ENCODE measurements at places on chromosomes 4 and X.

DNA sequence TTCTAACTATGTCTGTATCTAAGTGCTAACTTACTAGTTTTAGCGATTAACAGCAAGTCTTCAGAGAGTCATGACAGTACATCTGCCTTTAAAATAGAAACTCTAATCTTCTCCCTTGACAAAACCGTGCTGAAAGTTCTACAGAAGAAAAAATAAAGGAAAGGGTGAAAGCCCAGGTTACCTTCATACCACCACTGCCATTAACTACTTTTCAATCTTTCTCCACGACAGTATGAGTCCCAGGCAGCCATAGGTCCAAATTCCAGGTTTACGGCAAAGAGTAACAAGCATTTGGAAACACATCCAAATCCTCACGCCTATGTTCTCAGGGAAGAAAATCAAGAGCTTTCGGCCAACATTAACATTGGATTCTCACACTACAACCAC lies 12.4 kb upstream of the ZCCHC13 start:
- no peak for DNase-seq

DNA sequence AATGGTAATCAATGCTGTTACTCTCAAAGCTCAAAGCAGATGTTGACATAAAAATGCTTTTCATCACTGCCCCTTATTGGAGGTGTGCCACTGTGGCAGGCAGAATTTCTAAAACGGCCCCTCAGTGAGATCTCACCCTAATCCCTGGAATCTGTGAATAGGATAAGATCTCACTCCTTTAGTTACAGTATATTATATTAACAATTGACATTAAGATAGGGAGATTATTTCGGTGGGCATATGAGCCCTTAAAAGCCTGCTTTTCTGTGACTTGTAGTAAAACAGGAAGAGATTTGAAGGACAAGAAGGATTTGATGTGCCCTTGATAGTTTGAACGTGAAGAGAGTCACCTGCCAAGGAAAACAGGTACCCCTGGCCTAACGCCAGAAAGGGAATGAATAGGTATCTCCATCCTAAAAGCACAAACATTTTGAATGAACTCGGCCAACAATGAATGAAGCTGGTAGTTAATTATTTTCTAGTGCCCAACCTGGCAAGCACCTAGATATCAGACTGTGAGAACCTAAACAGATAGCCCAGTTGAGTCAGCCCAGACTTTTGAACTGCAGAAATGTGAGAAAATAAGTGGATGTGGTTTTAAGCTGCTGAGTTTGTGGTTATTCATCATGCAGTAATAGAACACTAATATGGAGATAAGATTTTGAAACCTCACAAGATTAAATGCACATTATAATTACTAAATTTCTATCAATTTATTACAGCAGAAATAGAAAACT lies 881.6 kb downstream of the PCDH18 start:
- DNase-seq = no peak

- DNase-seq = no peak
Measured at GRCh38 chr4:83724485-83725335, 188.8 kb downstream of the GPAT3 start.

GRCh38 chr4:61771056-61771455 lies 570.9 kb downstream of the ADGRL3 start:
- no peak for DNase-seq

- DNase-seq = no peak
Measured at GRCh38 chr4:108738003-108738706, 24.7 kb downstream of the ETNPPL start.

- DNase-seq = no peak
Measured at GRCh38 chrX:144295921-144296320, 412.1 kb downstream of the UBE2NL start.

DNA sequence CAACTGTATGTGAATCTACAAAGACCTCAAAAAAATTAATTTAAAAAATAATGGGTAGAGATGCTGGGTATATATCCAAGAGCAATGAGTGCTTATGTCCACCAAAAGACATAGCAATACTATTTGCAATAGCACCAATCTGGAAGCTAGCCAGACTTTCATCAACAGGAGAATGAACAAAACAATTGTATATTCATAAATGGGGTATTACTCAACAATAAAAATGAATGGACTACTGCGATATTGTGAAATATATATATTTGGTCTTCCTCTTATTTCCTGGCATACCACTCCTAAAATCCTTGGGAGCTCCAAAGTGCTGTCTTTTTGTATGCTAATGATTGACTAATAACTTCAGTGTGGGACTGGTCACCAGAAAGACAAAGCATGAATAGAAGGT lies 77.5 kb downstream of the MSN start:
- DNase-seq = no peak

DNA sequence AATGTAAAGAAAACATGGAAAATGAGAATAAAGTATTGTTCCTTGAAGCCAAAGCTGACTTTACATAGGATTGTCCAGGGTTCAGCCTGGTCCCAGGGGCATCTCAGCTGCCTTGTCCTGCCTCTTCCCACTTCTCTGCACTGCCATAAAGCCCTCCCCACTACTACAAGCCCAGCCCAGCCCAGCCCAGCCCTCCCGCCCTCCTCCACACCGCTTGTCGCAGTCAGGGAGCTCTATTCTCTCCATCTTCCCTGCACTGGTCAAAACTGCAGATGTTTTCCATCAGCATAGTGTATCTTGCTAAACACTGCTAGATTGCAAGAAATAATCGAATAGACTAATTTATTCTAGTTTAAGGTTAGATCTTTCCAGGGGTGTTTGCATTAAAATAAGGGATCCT lies 100.3 kb downstream of the TENM3 start:
- DNase-seq = no peak

DNA sequence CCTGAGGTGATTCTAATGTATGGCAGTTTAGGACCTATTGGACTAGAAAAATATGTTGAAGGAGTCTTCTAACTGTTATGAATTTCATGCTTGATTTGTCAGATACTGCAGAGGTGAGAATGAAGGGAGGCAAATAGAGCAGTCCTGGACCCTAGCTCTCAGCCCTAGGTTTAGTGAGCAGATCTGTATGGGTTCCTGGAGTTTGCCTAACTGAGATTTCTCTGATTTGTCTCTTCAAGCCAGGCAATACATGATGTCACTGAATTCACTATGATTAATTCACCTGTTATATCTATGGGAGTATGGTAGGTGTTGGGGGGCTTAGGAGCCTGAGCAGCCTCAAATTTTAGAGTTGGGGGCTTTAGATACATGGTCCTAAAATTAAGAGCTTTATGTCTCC lies 2.6 kb downstream of the MND1 start:
- no peak for DNase-seq

- no peak for DNase-seq
Measured at GRCh38 chr4:159103384-159103990, 608 bp downstream of the RAPGEF2 start.

GRCh38 chrX:132592880-132593279 lies 104.0 kb upstream of the MBNL3 start:
- DNase-seq = no peak

GRCh38 chr4:38924353-38924752 lies 56.7 kb downstream of the FAM114A1 start:
- no peak for DNase-seq

DNA sequence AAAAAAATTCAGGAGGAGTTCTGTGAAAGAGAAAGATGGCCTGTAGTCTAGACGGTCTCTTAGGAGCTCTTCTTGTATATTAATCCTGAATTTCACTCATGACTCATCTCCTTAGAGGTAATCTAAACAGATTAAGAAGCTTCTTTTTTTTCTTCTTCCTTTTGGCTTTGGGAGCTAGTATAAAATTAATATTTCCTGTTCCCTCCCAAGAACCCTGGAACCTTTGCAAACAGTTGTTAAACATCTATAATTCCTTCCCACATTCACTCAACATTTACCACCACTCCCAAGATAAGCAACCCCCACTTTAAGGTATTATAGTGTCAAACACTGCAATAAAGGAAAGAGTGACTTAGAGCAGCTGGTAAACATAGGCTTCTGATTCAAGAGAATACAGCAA lies 146.4 kb upstream of the EDNRA start:
- DNase-seq = no peak

DNA sequence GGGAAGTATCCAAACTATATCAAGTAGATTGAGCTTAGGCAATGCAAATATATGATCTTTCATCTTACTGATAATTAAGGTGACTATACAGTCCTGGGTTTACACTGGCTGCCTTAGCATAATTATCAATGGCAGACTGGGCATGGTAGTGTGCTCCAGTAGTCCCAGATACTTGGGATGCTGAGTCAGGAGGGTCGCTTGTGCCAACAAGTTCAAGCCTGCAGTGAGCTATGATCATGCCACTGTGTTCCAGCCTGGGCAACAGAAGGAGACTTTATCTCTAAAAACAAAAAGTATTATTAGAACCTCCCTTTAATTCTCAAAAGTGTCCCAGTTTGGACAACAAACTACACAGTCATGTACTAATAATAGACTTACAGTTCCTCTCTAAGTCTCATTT lies 99.4 kb upstream of the RASGEF1B start:
- no peak for DNase-seq

- DNase-seq = no peak
Measured at GRCh38 chrX:13263560-13264251, 56.1 kb downstream of the ATXN3L start.

- no peak for DNase-seq
Measured at GRCh38 chr4:965048-965765, 8.2 kb downstream of the DGKQ start.

GRCh38 chrX:42290608-42291007 lies 367.3 kb upstream of the CASK start:
- DNase-seq = no peak

- DNase-seq = no peak
Measured at GRCh38 chr4:105543346-105543745, 9.1 kb upstream of the ARHGEF38 start.

- DNase-seq = no peak
Measured at GRCh38 chr4:159425737-159426305, 322.9 kb downstream of the RAPGEF2 start.

GRCh38 chr4:184382189-184382846 lies 92.0 kb downstream of the IRF2 start:
- no peak for DNase-seq

- no peak for DNase-seq
Measured at GRCh38 chr4:128285085-128285997, 2.3 kb downstream of the PGRMC2 start.

DNA sequence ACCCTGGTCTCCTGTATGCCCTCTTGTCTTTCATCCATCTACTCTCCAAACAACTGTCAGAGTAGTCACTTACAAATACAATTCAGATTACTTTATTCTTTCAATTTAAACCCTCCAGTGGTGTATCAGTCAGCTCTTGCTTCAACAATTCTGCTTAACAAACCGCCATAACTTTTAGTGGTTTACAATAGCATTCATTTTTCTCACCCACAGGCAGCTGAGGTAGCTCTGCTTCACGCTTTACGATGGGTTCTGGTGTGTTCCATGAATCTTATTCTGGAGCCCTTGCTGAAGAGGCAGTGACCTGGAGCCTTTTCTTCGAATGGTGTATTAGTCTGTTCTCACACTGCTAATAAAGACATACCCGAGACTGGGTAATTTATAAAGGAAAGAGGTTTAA lies 86.2 kb upstream of the CAMK2D start:
- DNase-seq = no peak

DNA sequence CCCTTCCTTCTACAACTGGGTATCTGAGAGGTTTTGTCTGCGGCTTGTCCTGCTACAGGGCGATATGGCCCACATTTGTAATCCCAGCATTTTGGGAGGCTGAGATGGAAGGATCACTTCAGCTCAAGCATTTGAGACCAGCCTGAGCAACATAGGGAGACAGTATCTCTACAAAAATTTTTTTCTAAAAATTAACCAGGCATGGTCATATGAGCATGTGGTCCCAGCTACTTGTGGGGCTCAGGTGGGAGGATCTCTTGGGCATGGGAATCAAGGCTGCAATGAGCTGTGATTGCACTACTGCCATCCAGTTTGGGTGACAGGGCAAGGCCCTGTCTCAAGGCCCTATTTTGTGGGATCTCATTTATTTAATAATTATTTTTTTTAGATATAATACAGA lies 420.6 kb upstream of the PABPC4L start:
- no peak for DNase-seq

DNA sequence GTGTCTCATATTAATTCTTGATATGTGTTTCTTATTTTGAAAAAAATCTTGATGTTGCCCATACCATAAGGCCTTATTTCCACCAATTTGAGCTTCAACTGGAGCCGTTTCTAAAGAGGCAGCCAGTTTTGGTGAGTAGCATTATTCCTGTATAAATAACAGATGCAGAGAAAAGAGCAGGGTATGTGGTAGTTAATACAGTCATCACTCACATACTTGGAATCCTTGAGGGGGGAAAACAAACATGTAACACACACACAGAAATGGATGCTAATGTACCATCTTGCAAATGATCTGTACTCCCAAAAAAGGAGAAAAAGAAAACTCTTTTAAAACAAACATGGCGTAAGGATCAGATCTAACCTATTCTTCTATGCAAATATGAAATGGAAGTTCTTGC lies 389.7 kb downstream of the GPM6A start:
- no peak for DNase-seq

- DNase-seq = no peak
Measured at GRCh38 chr4:184028561-184029374, 123.7 kb downstream of the STOX2 start.

DNA sequence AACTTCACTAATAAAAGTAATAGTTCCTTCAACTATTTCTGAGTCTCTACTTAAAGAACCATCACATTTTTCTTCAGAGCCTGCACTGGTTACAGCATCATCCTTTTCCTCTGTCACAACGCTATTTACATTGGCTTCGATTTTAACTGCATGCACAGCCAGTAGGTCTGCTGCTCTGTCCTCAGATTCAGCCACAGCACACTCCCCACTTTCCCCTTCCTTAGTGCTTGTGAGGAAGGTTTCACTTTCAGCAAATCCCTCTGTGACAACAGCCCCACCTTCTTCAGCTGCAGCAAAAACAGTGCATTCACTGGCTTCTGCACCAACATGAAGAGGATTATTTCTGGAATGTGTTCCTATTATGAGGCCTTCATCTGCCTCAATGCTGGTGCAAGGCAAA lies 25.7 kb downstream of the BOD1L1 start:
- no peak for DNase-seq

DNA sequence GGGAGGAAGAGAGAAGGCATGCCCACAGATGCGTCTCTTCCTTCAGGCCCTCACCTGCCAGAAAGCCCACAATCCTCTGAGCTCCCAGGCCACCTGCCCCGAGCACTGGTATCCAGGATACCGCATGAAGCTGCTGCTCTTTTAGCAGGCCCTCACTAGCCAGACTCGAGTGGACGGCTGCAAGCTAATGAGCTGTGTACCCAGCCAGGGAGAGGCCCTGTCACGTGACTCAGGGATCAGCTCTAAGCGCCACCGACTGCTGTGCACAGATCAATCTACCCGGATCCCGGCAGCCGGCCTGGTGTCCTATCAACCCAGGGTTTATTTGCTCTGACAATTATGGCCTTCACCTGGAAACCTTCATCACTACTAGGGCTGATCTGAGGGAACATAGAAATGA lies 39.0 kb downstream of the BCOR start:
- no peak for DNase-seq

DNA sequence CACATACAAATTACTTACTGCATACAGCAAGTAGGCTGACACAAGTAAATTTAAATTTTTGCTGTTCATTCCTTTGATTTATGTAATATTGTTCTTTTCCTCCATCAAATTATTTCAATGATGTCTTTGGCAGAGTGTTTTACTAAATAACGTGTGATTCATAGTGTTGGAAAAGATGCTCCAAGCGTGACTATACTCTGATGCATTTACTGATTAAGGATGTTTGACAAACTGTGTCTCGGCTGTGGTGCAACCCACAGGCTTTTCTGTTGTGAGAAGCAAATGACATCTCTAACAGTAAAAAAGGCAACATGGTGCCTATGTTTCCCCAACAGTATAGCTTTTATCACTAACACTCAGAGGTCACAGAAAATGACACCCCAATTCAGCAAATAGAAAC lies 540.9 kb downstream of the PPP4R3C start:
- no peak for DNase-seq
